ENCODE measurements at places on chromosomes 7 and 10.

- no peak for DNase-seq
Measured at GRCh38 chr7:139294951-139295575, 46.1 kb upstream of the FMC1 start.

DNA sequence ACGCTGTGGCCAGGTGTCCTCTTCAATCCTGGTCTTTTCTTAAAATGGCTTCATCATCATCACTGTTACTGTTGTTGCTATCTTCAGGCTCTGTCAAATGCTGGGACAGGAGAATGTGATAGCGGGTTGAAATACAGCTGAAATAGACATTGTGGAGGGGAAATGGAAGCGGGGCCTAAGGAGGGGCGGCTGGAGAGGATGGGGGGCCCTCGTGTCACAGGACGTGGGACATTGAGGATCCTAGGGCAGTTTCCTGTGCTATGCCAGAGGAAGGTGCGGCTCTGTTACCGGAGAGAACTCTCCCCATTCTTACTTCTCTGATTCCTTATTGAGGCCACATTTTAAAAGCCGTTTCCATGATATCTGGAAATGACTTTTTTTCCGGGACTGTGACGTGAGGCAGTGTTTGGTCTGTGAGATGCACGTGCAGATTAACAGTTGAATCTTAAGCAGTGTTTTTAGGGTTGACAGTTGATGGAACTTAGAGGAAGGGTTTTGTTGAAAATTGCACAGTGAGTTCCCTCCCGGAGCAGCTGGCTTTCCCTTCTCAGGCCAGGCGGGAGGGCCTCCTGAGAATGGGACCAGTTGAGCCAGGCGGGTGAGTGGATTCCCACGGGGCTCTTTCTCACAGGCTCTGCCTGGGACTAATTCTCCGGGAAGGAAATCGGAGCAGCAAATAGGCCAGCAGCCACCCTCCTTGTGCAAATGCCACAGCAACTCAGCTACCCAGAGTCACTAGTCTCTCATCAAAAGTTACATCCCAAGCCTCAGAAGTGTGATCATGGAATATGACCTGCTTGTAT lies 125.2 kb downstream of the TACC2 start:
- DNase-seq = no peak

- no peak for DNase-seq
Measured at GRCh38 chr7:115406219-115406618, 484.3 kb downstream of the MDFIC start.

DNA sequence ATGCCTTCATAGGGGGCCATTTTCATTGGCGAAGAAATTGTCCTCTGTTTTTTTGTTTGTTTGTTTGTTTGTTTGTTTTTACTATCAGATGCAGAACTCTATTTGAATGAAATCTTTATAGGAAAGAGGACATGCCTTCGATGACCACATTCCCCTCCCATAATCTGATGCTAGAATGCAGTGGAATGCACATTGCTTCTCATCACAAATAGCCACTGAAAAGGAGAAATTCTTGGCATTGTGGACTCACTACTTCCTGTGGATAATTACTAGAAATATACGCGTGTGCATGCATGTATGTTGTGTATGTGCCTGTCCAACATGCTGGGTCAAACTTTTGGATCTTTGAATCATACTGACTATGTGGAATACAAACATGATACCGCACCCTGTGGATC lies 70.5 kb upstream of the SFMBT2 start:
- DNase-seq = no peak

GRCh38 chr7:105951597-105951996 lies 11.5 kb upstream of the CDHR3 start:
- DNase-seq = no peak

- DNase-seq = no peak
Measured at GRCh38 chr10:125593644-125594043, 89.3 kb downstream of the TEX36 start.

GRCh38 chr10:126889421-126889820 lies 15.8 kb upstream of the DOCK1 start:
- no peak for DNase-seq

GRCh38 chr7:108836256-108836655 lies 266.6 kb downstream of the DNAJB9 start:
- DNase-seq = no peak

GRCh38 chr10:108561649-108562048 lies 1361.7 kb downstream of the XPNPEP1 start:
- no peak for DNase-seq

Data from activated naive CD8-positive, alpha-beta T cell treated with anti-CD3 and anti-CD28 coated beads, Interleukin-2, amount 50 U/mL, for 24 hours (primary cell).